ENCODE measurements at places on chromosomes 2 and 18.

DNA sequence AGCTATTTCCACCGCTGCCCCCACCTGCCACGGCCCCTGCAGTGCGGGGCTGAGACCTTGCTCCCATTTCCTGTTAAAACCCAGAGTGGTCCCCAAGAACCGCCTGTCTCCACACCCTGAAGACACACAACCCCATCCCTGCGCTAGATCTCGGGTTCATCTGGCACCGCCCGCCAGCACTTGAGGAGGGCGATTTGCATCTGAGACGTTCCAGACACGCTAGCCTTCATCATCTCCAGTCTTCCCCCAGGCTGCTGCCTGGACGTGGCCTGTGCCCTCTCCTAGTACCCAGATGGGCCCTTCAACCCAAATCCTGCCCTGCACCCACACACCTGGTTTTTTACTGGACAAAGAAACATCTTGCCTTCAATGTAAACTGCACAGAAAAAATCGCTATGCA, 49.8 kb downstream of the SLC66A2 start:
- DNase-seq, result no peak

GRCh38 chr18:12449051-12449785, 41.5 kb downstream of the PRELID3A start:
- no peak for DNase-seq

GRCh38 chr2:136019825-136020224, 34.4 kb upstream of the DARS1 start:
- no peak for DNase-seq

GRCh38 chr2:28751956-28752630, 463 bp downstream of the PPP1CB start:
- DNase-seq, result peak; percentile 43

GRCh38 chr2:16394986-16395550, 270.6 kb downstream of the CYRIA start:
- no peak for DNase-seq

GRCh38 chr18:1930291-1931270, 640.7 kb downstream of the METTL4 start:
- no peak for DNase-seq

GRCh38 chr2:42799881-42800280, 7.5 kb upstream of the HAAO start:
- DNase-seq, result no peak
